ENCODE measurements at places on chromosomes 5 and 9.

- DNase-seq = no peak
Observed at GRCh38 chr9:133771486-133772482, 33.6 kb upstream of the SARDH start.

DNA sequence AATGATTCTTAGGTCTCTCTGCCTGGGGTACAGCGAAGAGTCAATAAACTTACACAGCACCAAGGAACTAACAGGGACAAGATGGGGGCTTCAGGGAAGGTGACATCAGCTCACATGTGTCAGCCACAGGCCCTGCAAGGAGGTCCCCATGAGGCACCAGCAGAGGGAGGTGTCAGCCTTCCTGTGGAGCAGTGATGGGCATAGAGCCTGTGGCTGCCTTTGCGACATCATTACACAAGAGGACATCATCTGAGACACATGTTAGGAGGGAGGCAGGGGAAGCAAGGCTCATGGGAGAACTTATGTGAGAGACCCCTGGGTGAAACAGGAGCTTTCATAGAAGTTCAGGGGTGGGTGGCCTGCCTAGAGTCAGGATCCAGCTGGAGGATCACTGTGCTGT is 389.6 kb downstream of the SEMA5A start:
- peak; percentile 54 for DNase-seq

DNA sequence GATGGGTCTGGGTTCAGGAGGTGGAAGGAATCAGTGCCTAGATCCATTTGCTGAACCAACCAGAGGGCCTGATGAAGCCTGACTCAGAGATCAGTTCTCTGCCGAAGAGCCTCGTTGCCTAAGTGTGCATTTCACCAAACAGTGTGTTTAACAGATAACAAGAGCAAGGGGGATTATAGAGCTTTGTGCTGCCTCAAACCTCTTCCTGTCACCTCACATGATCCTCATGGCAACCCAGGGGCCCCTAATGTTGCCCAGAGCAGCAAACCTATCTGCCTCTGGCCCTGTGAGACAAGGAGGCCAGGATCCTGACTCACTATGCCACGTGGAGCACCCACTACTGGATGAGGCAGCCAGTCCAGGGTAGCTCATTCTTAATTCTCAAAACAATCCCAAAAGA is 66.3 kb upstream of the EPB41L4B start:
- DNase-seq = no peak

GRCh38 chr9:36808251-36808650 is 225.8 kb downstream of the PAX5 start:
- no peak for DNase-seq

GRCh38 chr9:136204145-136204805 is 653 bp downstream of the LHX3 start:
- no peak for DNase-seq

DNA sequence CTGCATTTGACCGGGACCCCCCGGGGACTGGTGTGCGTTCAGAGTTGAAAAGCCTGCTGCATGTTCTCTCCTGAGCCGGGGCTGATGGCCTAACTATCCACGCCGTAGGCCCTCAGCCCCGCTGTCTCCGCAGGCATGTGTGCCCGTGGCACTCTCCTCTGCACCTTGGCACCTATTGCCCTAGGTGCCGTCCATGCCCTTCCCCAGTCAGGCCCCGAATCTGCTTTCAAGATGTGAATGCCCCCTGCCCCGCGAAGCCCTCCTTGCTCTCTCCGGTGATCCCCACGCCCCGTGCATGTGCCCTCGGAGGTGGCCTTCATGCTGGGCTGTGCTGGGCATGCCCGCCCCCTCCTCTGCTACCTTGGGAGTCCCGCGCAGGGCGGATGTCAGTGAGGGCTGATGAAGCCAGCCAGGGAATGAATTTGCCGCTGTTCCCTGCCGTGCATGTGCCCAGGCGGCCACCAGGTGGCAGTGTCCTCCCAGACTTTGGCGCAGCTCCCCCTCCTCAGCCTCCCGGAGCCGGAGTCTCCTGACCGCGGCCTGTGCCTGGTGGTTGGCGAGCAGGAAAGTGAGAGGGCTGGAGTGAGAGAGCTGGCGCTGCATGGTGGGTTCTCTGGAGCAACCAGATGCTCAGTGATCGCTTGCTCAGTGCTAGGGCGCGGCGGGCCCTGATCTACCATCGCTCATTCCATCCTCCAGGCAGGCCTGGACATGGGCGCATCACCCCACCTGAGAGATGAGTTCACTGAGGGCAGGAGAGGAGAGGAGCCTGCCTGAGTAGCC is 112.9 kb upstream of the LMX1B start:
- no peak for DNase-seq

DNA sequence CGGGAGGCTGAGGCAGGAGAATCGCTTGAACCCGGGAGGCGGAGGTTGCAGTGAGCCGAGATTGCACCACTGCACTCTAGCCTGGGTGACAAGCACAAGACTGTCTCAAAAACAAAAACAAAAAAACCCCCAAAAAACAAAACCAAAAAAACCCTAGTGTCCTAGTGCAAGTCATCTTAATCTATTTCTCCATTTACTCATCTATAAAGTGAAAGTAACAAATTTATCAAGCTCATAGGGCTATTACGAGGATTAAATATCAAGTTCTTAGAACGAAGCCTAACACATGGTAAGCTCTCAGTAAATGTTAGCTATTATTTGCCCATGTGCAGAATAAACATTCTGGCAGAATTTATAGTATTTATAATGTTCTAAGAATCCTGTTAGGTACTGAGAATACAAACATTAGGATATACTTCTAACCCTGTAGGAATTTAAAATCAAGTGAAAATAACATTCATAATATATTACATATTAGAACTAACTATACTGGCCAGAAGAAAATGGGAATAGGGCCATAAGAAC is 45.0 kb downstream of the GOLPH3 start:
- no peak for DNase-seq

- no peak for DNase-seq
Observed at GRCh38 chr5:1172670-1173404, 28.6 kb upstream of the SLC6A19 start.

GRCh38 chr9:91986248-91986647 is 36.2 kb upstream of the ROR2 start:
- DNase-seq = no peak

GRCh38 chr5:125117566-125117965 is 371.1 kb upstream of the ZNF608 start:
- DNase-seq = peak; percentile 47

DNA sequence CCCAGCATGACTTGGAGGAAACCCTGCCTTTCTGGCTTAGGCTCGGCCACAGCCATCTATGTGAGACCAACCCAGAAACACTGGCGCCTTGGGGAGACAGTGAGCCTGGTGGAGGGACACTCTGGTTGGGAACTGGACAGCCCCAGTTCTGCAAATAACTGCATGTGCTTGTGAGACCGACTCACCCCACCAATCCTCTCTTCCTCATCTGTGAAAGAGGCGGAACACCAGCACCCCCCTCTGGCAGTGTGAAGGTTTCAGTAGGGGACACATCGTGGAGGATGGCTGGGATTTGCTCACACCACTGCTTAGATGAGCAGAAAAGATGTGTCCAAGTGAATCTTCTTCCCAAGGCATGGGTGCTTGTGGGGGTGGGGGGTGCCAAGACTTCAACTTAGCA is 43.4 kb upstream of the N4BP3 start:
- no peak for DNase-seq

GRCh38 chr5:4740156-4740555 is 400.0 kb upstream of the ADAMTS16 start:
- no peak for DNase-seq

- DNase-seq = no peak
Observed at GRCh38 chr9:114410910-114411309, 23.1 kb upstream of the AKNA start.

GRCh38 chr9:93658184-93658925 is 82.0 kb downstream of the PHF2 start:
- no peak for DNase-seq

DNA sequence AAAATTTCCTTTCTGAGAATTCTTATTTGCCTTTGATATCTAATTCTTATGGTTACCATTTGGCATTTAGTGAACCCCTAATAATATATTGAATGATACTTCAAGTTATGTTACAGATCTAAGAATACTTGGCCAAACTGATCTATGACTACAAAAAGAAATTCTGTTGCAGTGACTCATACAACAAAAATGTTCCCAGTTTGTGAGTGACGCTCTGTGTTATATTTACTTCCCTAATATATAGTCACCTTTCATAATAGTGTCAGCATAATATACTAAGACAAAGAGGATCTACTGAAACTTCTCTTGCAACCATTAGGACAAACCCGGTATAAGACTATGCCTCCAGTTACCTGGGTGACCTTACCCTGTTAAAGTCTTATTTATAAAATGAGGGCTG is 216.9 kb upstream of the TLX3 start:
- no peak for DNase-seq

DNA sequence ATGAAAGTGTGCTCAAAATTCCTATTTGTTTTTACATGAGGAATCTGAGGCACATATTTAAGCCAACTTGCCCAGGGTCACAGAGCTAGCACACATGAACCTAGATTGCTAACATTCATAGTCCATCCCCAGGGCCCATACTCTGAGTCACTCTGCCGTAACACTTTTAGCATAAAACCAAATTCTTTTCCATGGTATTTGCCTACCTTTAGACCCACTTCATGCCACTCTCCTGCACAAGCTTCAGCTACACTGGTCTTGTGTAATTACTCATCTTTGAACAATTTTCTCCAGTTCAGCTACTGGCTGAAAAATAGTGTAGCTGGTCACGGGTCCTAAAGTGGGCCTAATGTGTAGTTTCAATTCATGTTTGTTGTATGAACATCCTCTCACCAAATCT is 200.7 kb downstream of the SLC12A2 start:
- no peak for DNase-seq

DNA sequence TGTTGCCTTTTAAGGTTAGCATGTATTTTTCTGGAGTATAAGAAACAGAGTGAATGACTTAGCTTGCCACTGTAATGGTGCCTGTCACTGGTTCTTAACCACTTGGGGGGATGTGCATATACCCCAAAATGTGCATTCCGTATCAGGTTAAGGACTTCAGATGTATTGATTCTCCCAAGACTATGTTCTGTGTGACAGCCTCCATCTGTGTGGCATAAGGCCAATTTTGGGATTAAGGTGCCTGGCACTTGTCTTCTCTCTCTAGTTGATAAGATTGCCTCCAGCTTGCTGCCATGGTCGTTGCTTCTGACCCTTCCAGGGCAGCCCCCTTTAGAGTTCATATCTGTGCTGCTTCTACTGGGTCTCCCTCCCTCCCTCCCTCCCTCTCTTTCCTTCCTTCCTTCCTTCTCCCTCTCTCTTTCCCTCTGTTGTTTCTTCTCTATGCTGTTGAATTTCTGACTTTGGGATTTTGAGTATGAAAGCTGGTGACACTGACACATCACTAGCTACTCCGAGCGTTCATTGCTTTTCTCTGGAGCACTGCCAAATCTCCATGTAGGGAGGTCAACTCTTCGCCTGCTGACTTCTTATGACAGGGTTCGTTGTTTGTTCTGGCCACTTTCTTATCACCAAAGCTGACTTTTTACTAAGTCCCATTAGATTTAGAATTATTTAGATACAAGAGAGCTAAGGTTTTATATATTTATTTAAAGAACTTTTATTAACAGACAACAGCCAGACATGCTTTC is 31.0 kb downstream of the TNFAIP8 start:
- DNase-seq = no peak

GRCh38 chr9:36018891-36019720 is 17.6 kb upstream of the RECK start:
- DNase-seq = no peak

- no peak for DNase-seq
Observed at GRCh38 chr5:90803381-90803780, 244.8 kb downstream of the ADGRV1 start.

DNA sequence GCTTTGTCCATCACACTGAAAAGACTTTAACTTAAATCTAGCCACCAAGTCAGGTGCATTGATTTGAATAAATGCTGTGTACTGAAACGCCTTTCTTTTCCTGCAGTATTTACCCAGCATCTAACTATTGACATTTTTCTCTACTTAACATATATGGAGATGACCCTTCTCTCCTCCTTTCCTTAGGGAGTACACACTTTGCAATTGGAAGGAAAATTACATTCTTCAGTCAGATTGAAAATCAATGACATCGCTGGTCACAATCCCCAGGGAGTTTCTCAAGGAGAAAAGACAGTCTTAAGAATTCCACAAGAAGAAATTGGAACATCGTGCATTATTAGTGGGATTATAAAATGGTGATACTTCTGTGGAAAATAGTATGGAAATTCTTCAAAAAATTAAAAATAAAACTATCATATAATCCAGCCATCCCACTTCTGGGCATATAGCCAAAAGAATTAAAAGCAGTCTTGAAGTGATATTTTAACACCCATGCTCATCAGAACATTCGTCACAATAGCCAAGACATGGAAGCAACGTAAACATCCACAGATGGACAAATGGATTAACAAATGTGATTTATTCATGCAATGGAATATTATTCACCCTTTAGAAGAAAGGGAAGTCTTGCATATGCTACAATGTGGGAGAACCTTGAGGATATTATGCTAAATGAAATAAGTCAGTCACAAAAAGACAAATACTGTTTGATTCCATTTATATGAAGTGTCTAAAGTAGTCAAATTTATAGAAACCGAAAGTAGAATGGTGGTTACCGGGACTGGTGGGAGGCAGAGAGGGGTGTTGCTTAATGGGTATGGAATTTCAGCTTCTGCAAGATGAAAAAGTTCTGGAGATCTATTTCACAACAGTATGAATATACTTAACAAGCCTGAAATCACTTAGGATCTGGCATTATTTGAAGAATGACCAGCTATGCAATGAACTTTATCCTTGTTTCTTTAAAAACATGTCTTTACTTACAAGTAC is 14.3 kb upstream of the FREM1 start:
- peak; percentile 41 for DNase-seq

- DNase-seq = no peak
Observed at GRCh38 chr9:123470121-123470782, 114.3 kb downstream of the CRB2 start.

DNA sequence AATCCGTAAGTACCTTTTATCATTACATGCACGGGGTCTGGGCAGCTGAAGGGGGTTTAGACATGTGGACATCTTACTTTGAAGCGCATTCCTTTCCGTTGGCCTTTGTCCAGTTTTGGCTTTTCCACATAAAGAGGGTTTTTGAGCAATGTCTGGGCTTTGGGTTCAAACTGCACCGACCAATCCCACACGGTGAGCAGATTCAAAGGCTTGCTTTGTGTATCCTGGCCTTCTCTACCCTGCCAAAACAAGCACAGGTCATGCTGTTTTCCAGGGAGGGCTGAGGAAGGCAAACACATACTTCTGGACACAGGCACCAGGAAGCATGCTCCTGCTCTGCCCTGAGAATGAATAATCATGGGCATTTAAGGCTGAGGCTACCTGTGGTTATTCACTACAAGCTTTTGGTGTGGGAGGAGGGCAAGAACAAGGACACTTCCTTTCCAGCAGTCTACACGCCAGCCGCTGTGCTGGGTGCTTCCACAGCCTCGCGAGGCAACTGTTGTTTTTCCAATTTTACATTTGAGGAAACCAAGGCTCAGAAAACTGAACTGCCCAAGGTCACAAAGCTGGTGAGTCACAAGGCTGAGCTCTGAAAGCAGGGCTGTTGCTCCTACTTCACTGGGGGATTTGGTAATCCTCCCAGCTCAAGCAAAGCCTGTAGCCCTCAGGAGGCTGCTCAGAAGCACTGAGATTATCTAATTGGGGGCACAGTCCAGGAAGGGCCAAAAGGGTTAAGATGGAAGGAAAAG is 59.8 kb upstream of the GOLPH3 start:
- no peak for DNase-seq
